ENCODE measurements at places on chromosomes 13 and 19. TPM values are rescaled to one million over a fixed set of nuclear protein-coding genes. Genes with fewer than 3 reads are reported as not detected.

DNA sequence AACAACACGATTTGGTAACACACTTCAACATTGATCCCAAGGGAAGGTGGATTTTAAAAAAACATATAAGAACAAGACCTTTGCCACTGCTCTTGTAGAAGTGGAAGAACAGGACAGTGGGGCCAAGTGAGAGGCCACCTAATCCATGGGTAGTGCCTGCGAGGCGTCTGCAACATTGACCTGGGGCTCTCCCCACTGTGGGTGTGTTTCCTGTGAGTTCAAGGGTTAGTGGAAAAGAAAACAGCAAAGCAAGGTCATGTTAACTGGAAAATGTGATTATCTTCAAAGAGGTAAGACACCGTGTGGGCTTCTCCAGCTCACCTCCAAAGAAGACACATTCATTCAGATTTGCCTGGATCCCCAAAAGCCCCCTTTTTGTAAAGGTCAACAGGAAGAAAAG lies 327.0 kb downstream of the UQCRFS1 start:
- DNase-seq = no peak

- DNase-seq = no peak
Measured at GRCh38 chr13:51957377-51958216, 53.7 kb downstream of the ATP7B start.

DNA sequence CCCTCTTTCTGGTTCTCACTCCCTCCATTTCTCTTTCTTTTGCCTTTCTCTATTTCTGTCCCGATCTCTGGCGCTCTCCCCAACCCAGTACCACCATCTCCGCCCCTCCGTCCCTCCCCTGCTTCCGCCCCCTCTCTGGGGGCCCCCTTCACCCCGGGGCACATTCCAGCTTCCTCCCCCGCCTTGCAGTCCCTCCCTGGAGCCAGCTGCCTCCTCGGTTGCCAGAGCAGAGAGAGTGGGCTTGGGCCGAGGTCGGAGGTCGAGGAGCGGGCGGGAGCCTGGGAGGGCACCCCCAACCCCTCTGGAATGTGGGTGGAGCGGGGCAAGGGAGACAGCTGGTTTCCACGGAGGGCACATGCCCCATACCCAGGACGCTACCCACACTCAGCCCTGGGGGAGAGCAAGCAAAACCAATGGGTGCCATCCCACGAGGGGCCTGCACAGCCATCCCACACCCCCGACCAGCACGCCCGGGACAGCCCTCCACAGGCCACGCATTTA lies 6.5 kb upstream of the CIRBP start:
- DNase-seq = peak; percentile 59

DNA sequence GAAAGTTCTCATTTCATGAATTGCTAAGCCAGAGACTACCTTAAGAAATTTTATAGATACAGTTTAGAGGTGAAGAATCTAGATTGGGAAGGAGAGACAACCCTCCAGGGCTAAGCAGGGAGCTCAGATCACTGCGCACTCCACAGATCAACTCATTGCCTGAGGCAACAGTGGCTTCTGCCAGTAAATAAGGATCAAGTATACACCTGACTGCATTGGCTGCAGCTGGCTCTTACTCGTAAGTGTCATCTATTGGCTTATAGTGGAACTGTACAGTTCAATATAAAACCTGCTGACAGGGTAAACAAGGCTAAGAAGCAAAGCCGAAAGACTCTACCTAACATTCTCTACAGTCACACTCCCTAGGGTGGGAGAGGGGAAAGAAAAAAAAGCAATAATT lies 18.0 kb upstream of the C1QTNF9B start:
- DNase-seq = no peak

DNA sequence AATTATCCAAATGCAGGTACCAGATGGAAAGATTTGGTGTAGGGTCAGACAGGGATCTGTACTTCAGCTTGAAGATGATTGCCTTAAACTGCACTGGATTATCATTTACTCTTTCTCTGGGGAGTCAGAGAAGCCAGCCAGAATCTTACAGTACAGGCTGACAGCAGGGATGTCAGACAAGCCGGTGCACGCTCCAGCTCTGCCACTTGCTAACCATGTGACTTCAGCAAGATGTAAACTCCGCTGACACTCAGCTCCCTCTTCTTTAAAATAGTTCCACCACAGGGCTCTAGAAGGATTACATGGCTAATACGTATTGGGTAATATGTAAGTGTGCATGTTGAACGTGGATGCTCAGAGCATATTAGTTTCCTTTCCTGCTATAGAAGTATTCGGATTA lies 251.4 kb upstream of the MAB21L1 start:
- no peak for DNase-seq

- no peak for DNase-seq
Measured at GRCh38 chr13:100438059-100438788, 150.4 kb downstream of the GGACT start.

- DNase-seq = no peak
Measured at GRCh38 chr19:13173139-13173737, 23.0 kb downstream of the IER2 start.

CACNA1A gene
- 2.0 TPM for total RNA-seq

GRCh38 chr13:33183431-33184111 lies 102.0 kb downstream of the STARD13 start:
- no peak for DNase-seq

DNA sequence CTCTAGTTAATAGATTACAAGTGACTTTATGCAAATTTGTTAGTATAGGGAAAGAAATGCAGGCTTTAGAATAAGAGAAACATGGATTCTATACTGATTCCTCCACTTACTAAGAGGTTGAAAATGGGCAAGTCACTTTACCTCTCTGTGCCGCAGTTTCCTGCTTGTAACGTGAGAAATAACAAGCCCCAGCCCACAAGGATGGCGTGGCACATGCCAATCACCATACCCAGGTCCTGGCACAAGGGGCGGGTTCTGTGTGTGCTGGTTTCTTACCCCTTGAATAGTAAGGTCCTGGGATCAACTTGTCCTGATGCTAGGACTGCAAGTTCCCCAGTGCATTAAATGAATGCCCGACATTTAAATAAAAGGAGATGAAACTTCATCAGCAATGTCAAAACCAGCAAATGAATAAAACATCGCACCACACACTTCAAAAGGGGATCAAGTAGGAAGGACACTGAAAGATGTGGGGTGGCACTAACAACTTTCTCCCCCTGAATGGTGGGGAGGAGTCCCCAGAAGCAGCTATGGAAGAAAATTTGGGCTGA lies 7.9 kb upstream of the SIGLEC9 start:
- DNase-seq = peak; percentile 22

GRCh38 chr13:79386125-79386826 lies 19.8 kb downstream of the RBM26 start:
- no peak for DNase-seq

- DNase-seq = no peak
Measured at GRCh38 chr13:95568131-95568530, 15.6 kb downstream of the CLDN10 start.

ZNF154 gene
- total RNA-seq = 6.4 TPM

MYO16 gene
- total RNA-seq = not detected

DNA sequence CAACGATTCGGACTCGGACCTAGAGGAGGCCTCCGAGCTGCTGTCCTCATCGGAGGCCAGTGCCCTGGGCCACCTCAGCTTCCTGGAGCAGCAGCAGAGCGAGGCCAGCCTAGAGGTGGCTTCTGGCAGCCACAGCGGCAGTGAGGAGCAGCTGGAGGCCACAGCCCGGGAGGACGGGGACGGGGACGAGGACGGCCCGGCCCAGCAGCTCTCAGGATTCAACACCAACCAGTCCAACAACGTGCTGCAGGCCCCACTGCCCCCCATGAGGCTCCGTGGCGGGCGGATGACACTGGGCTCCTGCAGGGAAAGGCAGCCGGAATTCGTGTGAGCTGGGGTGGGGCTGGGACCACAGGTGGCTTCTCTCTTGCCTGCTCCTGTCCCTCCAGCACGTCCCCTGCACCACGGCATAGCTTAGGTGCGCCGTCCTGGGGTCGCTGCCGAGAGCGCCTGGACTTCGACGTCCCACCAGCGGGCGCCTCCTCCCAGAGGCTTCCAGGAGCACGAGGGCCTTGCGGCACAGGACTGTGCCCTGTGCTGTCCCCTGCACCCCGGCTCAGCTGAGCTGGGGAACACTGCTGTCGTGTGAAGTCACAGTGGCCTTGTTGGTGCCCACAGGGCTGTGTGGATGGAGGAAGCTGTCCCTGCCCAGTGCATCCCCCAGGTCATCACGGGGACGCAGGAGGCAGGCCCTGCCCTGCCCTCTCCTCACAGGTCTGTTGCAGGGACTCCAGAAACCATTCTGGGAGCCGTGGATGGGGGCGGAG lies 9.3 kb downstream of the POLR2E start:
- no peak for DNase-seq

GRCh38 chr13:84192125-84192524 lies 309.9 kb upstream of the SLITRK1 start:
- no peak for DNase-seq

ELAVL1 gene
- total RNA-seq = 48.9 TPM

KCNRG gene
- 0.45 TPM for total RNA-seq

FXYD1 gene
- 202 TPM for total RNA-seq

GRCh38 chr19:6717441-6717971 lies 2.9 kb downstream of the C3 start:
- no peak for DNase-seq

GRCh38 chr19:35253316-35254286 lies 4.8 kb downstream of the LSR start:
- no peak for DNase-seq

DNA sequence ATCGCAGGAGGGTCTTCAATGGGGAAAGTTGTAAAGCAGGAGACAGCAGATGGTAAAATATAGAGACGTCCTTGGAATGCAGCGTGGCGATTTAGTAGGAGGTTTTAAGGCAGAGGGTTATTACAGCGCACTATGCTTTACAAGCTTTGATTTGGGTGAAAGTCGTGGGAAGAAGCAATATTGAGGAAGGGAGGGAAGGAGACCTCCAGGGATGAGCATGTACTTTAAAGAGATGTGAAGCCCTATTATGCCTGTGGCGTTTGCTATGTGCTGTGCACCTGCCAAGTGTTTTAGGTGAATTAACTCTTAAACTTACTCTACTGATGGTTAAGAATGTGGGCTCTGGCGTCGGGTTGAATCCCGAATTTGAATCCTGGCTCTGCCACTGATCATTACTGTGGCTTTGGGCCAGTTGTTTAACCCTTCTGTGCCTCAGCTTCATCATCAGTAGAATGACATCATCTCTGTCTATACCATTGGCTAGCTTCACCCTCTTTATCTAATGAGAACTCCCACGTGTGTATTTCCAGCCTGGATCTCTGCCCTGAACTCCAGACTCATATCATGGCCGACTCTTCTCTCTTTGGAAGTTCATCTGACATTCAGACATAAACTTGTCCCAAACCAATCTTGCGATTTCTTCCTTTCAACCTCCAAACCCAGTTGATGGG lies 583 bp downstream of the CCDC61 start:
- DNase-seq = no peak

- no peak for DNase-seq
Measured at GRCh38 chr19:16361926-16362325, 37.3 kb downstream of the KLF2 start.

PDX1 gene
- not detected for total RNA-seq

DNA sequence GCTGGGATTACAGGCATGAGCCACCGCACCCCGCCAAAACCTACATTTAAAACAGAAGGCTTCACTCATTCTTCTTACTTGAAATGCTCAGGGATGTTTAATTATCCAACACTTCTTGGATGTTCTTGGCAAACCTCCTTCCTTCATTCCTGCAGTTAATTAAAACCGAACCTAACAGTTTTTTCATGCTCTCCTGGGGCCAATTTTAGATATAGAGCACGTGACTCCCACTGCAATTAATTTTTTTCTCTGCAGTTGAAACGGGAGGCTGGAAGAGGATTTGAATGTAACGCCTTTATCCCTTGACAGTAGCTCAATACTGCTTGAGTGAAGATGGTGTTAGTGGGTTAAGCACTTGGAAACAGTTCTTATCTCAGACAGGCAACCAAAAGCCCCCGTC lies 4.6 kb upstream of the ACTL9 start:
- DNase-seq = no peak

DNA sequence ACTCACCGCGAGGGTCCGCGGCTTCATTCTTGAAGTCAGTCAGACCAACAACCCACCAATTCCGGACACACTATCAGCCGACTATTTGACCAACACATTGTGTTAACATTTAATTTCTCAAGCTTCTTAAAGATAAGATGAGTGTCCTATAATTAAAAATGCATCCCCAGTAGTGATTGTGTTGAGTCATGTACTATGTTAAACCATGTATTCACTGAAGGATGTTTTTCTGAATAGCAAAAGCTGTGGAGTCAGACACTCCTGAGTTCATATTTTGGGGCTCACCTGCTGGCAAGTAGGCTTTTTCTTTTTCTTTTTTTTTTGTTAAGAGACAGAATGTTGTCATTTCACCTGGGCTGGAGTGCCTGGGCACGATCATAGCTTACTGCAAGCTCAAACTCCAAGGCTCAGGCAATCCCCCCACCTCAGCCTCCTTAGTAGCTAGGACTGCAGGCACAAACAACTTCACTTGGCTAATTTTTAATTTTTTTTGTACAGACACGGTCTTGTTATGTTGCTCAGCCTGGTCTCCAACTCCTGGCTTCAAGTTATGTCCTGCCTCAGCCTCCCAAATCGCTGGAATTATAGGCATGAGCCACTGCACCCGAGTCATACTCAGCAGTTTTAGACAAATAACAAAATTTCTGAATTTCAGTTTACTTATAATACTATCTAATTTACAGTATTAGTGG lies 606.9 kb downstream of the PCDH9 start:
- no peak for DNase-seq

DNA sequence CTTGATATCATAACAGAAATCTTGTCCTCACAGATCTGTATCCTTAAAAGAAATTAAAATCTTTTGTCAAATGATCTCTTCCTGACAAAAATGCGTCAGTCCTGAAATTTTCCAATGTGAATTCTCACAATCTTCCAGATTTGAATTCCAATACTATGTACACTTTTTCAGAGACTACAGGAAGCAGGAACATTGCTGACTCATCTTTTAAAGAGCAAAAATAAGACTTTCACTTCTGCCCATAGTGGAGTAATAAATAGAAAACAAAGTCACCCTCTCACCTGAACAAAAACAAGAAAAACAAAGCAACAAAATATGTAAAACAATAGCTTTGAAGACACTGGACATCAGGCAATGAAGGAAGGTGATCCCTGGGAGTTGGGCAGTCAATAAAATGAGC lies 167.0 kb upstream of the IPO5 start:
- no peak for DNase-seq

GNG8 gene
- 3.0 TPM for total RNA-seq

COL4A1 gene
- 910 TPM for total RNA-seq

DNA sequence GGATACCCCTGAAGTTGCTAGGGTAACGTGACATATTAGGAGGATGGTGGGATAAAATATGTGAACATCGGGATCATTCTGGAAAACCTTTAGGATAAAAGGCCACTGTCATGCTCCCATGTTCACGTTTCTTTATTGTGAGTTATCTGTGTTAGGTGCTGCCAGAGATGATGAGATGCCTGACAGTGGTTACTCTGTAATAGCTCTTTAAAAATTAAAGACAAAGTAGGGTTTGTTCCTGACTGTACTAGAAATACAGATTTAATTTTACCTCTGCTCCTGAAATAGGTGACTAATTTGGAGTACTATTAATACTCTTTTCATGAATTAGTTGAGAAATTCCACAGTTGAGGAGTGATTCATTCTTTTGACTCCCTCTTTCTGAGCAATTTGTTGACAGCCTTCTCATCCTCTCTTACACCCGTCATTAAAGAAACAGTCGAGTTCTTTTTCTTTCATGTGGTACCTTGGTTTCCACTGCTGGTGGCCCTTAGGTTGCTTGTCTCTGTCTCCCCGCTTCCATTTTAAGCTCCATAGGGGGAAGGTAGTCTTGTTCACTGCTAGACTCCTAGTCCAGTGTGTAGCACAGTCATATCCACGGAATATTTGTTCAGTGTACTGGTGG lies 28.4 kb downstream of the SAE1 start:
- no peak for DNase-seq

PCDH8 gene
- total RNA-seq = not detected

- DNase-seq = no peak
Measured at GRCh38 chr13:112113348-112113747, 46.4 kb downstream of the SOX1 start.
